ENCODE measurements at places on chromosomes 7 and 10.
A peak's percentile ranks its signal among the peaks of the same experiment; 100 is the strongest.

GRCh38 chr10:132162021-132162531 lies 24.7 kb upstream of the DPYSL4 start:
- DNase-seq, result no peak

DNA sequence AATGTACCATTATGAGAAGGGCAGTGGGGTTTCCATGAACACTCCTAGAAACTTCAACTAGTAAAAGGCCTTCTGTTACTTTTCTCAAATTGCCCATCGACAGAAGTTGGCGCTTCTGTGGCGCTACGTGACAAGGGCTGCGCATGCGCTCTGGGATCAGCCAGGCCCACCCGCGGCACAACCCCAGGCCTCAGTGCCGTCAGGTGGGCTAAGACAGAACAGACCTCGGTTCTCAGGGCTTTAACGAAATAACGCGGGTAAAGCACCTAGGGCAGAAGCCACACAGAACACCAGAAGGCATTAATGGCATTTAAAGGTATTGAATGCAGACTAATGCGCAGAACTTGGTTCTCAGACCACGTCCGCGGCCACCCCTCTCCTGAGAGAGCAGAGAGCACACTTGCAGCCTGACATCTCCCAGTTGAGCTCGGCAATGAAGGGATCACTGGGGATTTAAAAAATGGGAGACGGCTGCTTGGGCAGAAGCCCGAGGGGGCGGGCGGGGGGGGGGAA lies 67.6 kb upstream of the CTNNA3 start:
- DNase-seq, result peak; percentile 15

- DNase-seq, result no peak
These were observed 55.5 kb downstream of the VWA2 start for GRCh38 chr10:114294549-114294948.

DNA sequence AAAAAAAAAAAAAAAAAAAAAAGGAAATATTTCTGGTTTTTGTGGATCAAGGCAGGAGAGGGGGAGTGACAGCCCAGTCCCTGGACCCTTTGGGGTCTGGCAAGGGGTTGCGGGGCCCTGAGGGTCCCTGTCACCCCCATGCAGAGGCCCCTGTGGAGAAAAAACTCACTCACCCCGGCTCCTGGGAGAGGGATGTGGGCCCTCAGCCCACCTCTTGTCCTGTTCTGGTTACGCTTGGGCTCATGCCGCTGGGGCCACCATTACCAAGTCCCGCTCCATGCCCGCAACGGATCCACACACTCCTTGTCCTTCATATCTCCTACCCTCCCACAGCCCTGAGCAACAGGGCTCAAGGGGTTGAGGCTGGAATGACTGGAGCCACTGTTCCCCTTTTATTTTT lies 1.0 kb upstream of the TMEM184A start:
- DNase-seq, result no peak

- no peak for DNase-seq
These were observed 31.7 kb upstream of the CCNY start for GRCh38 chr10:35304649-35305048.

DNA sequence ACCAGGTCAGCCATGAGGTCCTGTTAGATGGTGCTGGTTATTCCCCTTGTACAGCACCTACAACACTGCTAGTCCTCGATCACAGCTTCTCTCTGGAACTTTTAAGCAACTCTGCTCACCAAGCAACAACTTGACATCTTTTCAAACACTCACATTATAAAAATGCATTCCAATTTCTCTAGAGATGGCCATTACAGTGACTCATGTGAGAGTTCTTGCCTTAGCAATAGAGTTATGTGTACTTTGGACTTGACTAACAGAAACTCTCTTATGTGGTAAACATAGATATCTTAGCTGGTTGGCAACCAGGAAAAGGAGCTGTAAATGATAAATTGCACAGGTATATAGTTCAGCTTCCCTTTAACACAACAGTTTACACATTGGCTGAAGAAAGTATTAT lies 122.2 kb downstream of the PDE1C start:
- no peak for DNase-seq

DNA sequence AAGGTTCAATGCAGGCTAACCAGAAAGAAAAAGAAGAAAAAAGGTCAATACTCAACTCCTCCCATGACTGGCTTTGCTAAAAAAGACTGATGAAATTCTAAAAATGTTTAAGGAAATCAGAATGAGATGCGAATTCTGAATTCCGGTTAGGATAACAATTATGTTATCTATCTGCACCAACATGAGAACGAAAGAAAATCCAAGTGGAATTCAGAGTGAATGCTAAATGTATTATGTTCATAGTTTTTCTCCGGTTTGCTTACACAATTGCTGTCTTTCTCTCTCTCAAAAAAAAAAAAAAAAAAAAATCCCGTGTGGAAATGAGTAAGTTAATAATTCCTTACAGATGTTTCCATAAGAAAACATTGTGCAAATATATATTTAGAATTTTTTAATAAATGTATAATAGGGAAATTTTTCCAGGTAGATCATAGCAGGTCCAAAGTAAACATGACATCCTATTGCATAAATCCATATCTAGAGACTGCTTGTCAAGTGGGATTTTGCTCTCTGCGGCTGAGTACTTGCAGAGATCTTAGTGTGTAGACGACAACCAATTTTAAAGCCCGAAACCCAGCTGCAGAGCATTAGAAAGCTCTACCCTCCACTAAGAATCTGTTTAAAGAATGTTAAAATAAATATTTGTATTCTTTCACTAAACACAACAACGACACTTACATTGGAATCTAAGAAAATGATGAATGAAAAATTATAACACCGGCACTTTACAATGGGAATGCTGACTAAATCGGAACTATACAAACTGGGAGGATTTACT lies 104.0 kb downstream of the JAZF1 start:
- no peak for DNase-seq

- no peak for DNase-seq
These were observed 32.6 kb upstream of the CHCHD3 start for GRCh38 chr7:133114519-133114918.

GRCh38 chr7:85997515-85997914 lies 646.2 kb upstream of the GRM3 start:
- no peak for DNase-seq

DNA sequence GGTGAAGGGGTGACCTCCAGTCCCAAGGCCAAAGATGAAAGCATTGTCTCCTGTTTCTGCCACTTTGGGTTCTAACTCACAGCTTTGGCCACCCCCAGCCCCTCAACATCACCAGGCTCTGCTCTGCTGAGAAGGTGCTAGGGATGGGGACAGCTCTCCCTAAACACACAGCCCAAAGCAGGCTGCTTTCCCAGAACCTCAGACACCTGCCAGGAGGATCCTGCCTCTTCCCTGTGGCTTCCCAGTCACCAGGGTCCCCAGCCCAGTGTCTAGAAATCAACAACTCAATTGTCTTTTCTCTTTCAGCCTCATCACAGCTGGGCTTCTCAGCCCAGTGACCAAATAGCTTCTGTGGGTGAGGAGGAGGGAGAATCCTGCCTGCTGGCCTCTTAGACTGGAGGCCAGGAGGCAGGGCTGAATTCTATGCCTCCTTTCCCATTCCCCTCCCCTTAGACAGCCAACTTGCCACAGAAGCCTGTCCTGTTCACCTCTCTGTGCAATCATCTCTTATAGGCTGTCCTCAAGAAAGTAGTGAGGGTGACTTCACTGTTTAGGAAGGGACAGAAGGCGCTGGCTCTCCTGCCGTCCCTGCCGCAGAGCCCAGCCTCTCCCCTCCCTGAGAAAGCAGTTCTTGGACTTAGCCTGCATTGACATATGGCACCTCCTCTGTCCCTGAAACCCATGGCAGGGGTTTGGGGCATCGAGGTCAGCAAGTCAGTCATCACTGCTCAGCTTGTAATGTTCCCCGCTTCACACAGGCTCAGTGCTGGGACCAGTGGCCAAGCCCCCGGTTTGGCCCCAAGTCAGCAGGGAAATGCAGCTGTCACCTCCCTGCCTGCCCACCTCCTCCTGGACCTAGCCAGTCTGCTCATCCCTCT lies 3.7 kb downstream of the FGF8 start:
- no peak for DNase-seq

DNA sequence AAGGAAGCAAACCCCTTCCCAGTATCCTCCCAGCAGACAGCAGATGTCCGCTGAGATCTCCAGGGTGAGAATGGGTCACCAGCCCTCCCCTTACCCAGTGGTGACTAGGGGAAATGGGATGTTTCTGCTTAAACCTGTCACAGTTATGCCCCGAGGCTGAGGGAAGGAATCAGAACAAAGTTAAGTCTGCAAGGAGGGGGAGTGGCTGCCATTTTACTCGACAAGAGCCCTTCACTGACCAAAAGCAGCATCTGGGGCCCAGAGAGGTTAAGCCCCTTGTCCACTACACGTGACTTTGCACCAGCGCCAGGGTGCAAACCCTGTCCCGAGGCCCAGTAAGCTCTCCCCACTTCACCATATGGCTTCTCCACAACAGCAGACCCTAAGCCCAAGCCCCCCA lies 4.6 kb upstream of the NANOS1 start:
- no peak for DNase-seq

GRCh38 chr7:118452128-118452527 lies 227.6 kb downstream of the ANKRD7 start:
- DNase-seq, result no peak

GRCh38 chr7:48708635-48709034 lies 215.7 kb upstream of the CDC14C start:
- DNase-seq, result no peak

DNA sequence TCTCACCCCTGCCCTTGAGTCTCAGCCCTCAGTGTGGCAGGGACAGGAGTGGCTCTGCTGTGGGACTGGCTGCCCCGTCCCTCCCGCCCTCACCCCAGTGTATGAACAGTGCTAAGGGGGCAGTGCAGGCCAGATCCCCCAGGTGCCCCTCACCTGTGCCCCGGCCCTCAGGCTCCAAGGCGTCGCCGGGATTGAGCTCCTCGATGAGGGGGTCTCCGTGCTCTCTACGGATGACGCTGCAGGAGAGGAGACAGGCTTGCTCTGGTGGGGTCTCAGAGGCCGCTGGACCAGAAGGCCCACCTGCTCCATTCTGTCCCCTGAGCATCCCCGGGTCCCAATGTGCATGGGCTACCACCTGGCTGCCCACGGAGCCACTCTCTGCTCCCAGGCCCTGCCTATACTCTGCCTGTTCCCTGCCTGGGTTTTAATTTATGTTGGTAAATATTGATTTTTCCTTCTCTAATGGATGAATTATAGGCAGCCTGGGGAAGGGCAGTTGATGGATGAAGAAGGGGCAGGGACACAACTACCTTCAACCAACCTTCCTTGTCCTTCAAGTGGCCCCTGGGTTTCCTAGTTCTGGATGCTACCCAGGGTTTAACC lies 47.2 kb downstream of the GOLGA7B start:
- no peak for DNase-seq

GRCh38 chr7:50196719-50197118 lies 103.7 kb upstream of the ZPBP start:
- DNase-seq, result no peak

- DNase-seq, result no peak
These were observed 87.8 kb upstream of the DKK1 start for GRCh38 chr10:52226197-52226847.

GRCh38 chr7:22545529-22545928 lies 45.5 kb upstream of the STEAP1B start:
- no peak for DNase-seq

GRCh38 chr7:30252885-30253795 lies 31.3 kb upstream of the ZNRF2 start:
- no peak for DNase-seq

- DNase-seq, result no peak
These were observed 19.3 kb upstream of the PRKAR1B start for GRCh38 chr7:746155-747061.

- no peak for DNase-seq
These were observed 1355.5 kb upstream of the LRRTM3 start for GRCh38 chr10:65570143-65571010.

- no peak for DNase-seq
These were observed 380.1 kb downstream of the HPSE2 start for GRCh38 chr10:98855403-98856189.

- DNase-seq, result no peak
These were observed at the start of gene TRIP6 for GRCh38 chr7:100867040-100867775. TRIP6 (plus strand) TSS chr7:100867387; CDS start chr7:100867498, 111 bp downstream.

GRCh38 chr7:77813180-77813579 lies 14.6 kb downstream of the PHTF2 start:
- DNase-seq, result no peak

DNA sequence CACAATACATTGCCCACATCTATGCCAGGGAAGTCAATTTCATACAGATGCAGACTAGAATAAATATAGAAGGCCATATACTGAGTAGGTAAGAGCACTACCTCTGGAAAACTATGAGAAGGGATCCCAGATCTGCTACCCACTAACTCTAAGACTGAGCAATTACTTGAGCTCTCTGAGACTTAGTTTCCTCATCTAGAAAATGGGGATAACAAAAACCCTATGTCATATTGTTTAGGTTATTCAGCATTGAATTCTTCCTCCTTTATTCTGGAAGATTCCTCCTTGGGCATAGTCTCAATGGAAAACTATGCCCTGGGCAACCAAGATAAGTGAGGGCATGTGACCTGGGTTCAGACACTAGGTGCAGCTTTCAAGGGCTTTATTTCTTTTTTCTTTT lies 4.0 kb upstream of the ARMH3 start:
- DNase-seq, result no peak

DNA sequence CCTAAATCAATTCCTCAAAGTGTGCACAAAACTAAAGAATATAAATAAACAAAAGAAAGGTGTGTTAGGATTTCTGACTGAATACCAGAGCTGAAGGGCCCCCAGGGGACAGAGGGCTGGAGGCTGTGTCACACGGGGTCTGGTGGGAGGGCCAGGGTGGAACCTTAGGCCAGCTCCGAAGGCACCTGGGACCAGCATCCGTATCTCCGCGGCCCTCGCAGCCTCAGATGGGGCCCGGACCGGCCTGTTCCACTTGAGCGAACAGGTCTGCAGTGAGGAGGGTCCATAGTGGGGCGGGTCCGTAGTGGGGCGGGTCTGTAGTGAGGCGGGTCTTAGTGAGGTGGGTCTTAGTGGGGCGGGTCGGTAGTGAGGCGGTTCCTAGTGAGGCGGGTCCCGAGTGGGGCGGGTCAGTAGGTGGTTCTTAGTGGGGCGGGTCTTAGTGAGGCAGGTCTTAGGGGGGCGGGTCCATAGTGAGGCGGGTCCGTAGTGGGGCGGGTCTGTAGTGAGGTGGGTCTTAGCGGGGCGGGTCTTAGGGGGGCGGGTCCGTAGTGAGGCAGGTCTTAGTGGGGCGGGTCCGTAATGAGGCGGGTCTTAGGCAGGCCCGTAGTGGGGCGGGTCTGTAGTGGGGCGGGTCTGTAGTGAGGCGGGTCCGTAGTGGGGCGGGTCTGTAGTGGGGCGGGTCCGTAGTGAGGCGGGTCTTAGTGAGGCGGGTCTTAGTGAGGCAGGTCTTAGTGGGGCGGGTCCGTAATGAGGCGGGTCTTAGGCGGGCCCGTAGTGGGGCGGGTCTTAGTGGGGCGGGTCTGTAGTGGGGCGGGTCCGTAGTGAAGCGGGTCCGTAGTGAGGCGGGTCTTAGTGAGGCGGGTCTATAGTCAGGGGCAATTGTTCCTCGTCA lies 15.1 kb downstream of the GPR146 start:
- no peak for DNase-seq

DNA sequence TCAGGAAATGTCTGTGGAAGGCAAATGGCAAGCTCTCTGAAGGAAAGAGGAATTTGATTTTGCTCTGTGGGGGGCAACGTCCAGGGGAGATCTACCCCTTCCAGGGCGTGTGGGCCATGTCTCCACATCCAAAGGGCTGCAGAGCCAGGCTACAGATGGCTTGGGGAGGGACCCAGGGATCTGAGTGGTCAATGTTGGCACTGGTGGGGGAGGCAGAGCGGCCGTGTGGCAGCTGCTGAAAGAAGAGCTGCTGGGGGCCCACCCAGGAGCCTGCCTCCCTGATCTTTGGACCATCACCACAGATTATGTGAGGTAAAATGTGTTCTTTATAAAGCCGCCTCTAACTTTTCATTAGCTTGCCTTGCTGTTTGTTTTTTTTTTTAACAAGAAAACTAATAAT lies 144.1 kb downstream of the HERPUD2 start:
- DNase-seq, result no peak

GRCh38 chr10:35456153-35456720 lies 119.9 kb downstream of the CCNY start:
- no peak for DNase-seq

Measured in iPS DF 19.7 (cell line).